ENCODE measurements at places on chromosomes 6 and 20.

GRCh38 chr20:57256205-57256604, 10.2 kb downstream of the BMP7 start:
- DNase-seq: no peak

- DNase-seq: no peak
These were observed 18.9 kb downstream of the PKIG start for GRCh38 chr20:44601236-44601671.

- no peak for DNase-seq
These were observed 134.3 kb downstream of the KIF6 start for GRCh38 chr6:39590871-39591393.

- DNase-seq: no peak
These were observed 4.5 kb upstream of the CPNE1 start for GRCh38 chr20:35669221-35669620.

DNA sequence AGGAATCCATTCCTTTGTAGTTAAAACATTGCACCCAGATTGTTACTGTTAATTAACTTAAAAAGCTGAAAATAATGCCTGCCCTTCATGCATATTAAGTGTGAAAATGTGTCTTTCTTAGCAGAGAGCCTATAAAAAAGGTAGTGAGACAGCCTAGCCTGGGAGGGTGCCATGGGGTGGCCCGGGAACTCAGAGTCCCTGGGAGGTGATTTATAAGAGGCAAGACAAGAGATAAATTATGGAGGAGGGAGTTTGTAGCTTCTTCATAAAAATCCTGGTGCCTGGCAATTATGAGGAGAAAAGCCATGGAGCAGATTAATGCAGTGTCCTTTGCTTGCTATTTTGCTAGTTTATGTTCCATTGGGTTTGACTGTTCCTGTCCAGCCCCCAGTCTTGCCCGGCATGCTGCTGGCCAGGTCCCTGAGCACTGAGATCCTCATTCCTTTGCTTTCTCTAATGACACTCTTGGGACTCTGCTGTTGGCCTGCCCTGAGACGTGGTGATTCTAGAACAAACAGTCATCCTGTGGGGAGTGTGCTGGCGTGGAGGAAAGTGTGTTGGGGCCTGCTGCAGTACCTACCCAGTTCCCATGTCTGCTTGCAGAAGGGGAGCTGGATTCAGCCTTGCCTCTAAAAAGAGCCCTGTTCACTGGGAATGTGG, 4.2 kb downstream of the MLN start:
- DNase-seq: no peak
